ENCODE measurements at places on chromosomes 16 and 17.

GRCh38 chr17:59504821-59505220 lies 60.6 kb upstream of the DHX40 start:
- no peak for DNase-seq

DNA sequence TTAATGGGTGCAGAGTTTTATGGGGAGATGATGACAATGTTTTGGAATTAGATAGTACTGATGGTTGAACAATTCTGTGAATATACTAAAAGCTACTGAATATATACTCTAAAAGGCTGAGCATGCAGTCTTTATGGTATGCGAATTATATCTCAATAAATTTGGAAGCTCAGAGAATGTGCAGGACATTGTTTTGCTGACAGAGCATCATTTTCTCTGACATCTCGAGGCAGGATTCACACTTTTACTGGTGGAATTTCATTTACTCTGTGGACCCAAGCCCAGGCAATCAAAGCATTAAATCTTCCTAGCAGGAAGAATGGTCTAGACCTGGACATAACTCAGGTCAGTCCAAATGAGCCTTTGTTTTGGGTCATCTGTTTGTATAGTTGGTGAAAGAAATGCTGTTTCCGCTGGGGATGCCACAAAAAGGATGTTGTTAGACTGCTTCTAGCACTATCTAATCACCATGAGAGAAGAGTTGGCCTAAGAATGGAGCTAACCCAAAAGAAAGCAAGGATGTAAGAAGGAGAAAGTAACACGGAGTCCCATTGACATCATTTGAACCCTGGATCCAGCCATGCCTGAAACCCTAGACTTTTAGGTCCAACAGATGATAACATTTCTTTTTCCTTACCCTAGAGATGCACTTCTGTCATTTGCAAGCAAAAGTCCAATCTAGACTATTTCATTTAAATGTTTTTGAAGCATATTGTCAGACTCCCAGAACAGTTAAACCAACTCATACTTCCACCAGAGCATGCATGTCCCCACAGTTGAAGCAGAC lies 18.8 kb upstream of the USP10 start:
- no peak for DNase-seq

GRCh38 chr16:70715055-70715858 lies 29.4 kb upstream of the MTSS2 start:
- DNase-seq: no peak

- DNase-seq: no peak
These were observed 26.0 kb upstream of the RSL1D1 start for GRCh38 chr16:11877374-11877773.

DNA sequence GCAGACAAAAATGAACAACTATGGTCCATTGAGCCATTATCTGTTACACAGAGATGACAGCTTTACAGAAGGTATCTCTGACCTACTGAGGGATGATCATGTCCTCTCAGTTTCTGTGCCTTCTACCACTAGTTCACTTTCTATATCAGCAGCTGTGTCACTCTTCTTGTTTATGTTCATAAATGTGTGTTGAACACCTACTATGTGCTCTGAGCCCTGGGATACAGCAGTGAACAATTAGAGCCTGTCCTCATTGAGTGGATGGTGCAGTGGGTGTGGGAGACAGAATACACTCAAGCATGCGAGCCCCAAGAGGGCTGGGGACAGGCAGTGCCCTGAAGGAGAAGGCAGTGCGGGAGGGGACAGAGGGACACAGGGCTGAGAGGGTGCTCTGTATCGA lies 92.1 kb downstream of the ABCC6 start:
- no peak for DNase-seq

DNA sequence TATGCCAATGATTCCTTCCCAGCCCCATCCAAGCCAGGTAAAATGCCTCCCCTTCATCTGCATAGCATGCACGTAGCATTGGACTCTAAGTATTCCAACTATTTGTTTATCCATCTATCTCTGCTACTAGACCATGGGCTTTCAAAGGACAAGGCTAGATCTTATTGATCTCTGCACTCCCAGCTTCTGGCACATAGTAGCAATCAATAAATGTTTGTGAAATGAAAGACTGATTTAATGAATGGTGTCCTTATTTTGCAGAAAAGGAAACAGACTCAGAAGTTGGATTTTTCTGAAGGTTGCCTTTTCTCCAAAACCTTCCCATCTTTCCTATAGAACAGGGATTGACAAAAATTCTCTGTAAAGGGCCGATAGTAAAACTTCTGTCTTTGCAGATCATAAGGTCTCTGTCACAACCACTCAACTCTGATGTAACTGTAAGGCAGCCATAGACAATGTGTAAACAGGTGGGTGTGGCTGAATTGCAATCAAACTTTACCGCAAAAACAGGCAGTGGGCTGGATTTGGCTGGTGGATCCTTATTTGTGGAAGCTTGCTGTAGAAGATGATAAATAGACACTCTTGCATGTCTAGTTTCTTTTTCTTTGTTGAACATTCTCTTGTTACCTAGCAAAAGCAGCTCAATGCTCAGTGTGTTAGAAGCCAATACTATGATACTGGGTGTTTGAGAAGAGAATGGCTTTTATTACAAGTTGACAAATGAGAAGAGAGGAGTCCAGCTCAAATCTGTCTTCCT lies 7.6 kb upstream of the CMTR2 start:
- no peak for DNase-seq

GRCh38 chr16:80791411-80791810 lies 13.0 kb downstream of the CDYL2 start:
- DNase-seq: no peak

GRCh38 chr17:17021194-17021863 lies 20.9 kb upstream of the MPRIP start:
- DNase-seq: no peak

DNA sequence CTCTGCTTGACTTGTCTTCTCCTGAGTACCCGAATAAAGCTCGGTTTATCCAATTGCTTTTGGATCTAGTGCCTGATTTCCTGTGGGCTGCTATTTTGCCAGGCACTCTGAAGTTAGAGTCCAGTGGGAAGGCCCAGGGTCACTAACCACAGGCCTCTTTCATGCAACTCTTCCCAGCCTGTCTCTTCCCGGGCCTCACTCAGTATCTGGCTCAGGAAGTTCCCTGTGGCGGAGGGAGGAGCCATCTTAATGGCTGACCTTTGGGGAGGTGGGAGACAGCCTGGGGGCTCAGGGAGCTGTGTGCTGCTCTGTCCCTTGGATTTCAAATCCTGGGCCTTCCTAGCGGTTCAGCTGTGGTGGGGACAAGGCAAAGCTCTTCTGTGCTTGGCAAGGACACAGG lies 328.5 kb downstream of the SLC39A11 start:
- no peak for DNase-seq

GRCh38 chr17:54864636-54865356 lies 35.9 kb upstream of the TOM1L1 start:
- no peak for DNase-seq

- no peak for DNase-seq
These were observed 58.0 kb upstream of the TEKT3 start for GRCh38 chr17:15399443-15399842.

DNA sequence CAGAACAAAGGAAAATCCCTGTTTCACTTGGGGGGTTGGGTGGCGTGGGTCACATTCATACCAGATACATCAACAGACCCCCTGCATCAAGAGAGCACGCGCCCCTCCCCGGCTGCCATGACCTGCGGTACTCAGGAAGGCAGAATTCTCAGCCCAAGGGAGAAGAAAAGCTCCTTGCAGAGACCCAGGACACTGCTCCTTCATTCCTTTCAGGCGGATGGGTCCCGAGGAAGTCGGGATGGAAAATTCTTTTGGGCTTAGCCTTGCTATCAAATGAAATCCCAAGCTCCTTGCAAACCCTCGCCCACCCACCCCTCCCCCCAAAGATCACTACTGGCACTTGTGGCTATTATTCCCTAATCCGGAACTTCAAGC lies 40.6 kb downstream of the HIC1 start:
- no peak for DNase-seq

GRCh38 chr17:17635126-17635525 lies 43.6 kb upstream of the PEMT start:
- no peak for DNase-seq

GRCh38 chr17:7445619-7445968 lies 733 bp downstream of the CHRNB1 start:
- DNase-seq: no peak

GRCh38 chr17:68378268-68379176 lies 78.8 kb downstream of the WIPI1 start:
- DNase-seq: no peak

DNA sequence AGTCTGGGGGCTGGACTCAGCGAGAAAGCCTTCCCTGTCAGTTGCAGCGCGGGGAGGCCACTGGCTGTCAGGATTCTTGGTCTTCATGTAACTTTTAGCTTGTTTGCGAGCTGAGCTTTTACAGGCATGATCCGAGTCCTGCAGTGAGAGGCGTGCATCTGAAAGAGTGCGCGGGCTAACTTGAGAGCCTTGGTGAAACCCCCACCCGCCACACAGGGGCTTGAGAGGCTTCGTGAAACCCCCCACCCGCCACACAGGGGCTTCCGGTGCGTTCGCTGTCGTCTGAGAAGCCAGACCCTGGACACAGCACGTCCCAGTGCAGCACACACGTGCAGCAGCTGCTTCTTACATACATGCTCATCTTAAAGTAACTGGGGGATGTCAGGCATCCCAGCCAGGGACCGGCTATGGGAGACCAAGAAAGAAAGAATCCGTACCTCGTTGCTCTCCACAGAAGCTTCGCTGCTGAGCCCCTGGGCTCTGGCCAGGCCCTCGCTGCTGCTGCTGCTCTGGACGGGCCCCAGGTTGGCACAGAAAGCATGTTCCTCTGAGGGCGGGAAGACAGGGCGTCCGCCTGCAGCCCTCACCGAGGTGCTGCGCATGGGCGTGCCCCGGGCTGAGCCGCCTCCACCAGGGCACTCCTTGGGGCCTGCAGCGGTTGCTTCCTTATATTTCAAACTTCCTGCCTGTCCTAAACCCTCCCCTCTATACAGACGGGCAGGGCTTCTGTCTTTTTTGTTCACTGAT lies 7.8 kb downstream of the NUDT16L1 start:
- DNase-seq: no peak
